ENCODE measurements at places on chromosomes 11 and 22.

DNA sequence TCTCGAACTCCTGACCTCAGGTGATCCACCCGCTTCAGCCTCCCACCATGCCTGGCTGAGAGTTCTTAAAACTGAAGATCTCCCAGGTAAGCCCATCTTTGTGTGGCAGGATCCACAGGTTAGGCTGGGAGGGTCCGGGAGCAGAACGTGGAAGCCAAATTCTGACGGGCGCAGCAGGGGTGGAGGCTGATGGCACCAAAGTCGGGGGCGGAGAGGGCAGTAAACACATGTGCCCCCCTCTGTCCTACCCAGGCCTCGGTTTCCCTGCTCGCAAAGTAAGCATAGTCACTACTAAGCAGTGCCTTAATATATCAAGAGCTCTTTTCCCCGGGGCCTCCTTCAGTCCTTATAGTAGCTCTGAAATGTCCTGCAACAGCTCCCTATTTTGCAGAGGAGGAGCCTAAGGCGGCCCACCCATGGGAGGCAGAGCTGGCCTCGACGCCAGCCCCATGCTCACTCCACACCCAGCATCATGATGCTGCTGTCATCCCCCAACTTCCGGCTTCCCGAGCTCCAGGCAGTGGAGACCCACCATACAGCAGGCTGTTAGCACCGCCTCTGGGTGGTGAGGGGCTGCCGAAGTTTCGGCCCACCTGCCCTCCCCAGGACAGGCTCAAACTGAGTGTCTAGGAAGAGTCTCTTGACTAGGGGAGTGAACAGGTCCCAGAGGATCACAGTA lies 230.0 kb downstream of the CTTN start:
- DNase-seq, result no peak

GRCh38 chr11:44563711-44564110 lies 1.8 kb upstream of the CD82 start:
- no peak for DNase-seq

GRCh38 chr11:6240781-6241180 lies 1.9 kb downstream of the CNGA4 start:
- DNase-seq, result no peak

- no peak for DNase-seq
These were observed 684.9 kb upstream of the CCDC90B start for GRCh38 chr11:83971063-83971462.

- no peak for DNase-seq
These were observed 2.8 kb downstream of the EHBP1L1 start for GRCh38 chr11:65578667-65579066.

DNA sequence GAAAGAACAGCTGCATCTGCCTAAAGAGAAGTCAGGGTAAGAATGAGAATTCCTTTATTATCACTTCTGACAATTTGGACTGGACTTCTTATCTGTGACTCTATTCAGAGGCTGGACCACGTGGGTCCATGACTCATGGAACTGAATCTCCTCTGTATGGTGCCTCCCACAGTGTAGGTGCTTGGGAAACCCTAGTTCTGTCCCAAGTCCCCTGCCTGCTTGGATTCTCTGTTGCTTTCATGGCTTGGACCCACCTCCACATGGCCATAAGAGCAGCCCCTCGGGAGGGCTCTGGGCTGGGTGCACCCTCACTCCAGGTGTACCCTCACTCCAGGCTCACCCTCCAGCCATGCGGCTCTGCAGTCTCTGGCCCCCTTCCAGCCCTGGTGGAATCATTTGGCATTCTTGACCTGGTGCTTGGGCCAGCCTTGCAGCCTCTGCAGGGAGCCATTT lies 153.4 kb downstream of the CACNA1I start:
- no peak for DNase-seq

GRCh38 chr11:62794201-62794775 lies 2.5 kb upstream of the TMEM223 start:
- DNase-seq, result no peak

DNA sequence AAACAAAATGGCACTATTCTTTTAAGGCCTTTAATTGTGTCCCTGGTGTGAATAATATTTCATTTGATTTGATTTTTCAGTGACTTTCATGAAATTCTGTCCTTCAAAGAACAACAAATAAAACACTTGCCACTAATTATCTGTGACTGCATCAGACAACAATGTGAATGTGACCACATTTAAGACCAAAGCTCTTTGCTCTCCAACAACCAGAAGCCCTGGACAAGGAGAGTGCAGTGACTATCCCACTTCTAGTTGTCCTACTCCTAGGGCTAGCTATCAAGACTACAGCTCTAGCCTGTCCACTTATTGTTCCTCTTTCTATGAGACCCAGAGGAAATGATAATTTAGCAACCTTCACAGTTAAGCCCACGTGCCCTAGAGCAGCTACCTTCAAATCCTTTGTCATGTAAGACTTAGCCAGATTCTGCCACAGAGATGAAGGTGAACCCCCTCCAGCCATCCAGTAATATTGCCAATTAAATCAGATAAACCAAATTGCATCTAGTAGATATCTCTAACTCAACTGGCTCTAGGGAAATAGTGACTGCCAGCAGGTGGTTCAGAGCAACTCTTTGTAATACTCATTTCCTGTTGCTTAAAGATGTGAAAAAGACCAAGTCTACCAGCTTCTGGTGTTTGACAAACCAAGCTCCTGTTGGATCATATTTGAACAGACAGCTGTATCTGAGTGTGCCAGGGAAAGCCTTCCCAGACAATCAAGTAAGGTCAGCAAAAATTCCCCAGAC lies 142.6 kb upstream of the BLID start:
- DNase-seq, result no peak

DNA sequence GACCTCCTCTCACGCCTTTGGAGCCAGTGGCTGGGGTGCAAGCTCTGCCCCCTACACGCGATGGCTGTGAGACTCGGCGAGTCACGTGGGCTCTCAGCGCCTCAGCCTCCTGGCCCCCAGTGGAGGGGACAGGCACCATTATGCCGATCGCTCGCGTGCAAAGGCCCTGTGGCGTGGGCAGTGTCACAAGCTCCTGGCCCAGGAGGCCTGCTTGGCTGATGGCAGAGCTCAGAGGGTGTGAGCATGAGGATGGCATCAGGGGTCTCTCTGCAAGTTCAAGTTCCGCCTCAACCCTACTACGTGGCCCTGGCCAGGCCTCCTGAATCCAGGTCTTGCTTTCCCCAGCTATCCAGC lies 90.8 kb upstream of the KCNQ1OT1 start:
- DNase-seq, result no peak
